Head of caudate nucleus (tissue), 42 donors: ENCODE measurements at places on chromosomes 2 and 18.

GRCh38 chr2:98445177-98445682 lies 572 bp downstream of the INPP4A start:
- peak; percentile 42 for DNase-seq

DNA sequence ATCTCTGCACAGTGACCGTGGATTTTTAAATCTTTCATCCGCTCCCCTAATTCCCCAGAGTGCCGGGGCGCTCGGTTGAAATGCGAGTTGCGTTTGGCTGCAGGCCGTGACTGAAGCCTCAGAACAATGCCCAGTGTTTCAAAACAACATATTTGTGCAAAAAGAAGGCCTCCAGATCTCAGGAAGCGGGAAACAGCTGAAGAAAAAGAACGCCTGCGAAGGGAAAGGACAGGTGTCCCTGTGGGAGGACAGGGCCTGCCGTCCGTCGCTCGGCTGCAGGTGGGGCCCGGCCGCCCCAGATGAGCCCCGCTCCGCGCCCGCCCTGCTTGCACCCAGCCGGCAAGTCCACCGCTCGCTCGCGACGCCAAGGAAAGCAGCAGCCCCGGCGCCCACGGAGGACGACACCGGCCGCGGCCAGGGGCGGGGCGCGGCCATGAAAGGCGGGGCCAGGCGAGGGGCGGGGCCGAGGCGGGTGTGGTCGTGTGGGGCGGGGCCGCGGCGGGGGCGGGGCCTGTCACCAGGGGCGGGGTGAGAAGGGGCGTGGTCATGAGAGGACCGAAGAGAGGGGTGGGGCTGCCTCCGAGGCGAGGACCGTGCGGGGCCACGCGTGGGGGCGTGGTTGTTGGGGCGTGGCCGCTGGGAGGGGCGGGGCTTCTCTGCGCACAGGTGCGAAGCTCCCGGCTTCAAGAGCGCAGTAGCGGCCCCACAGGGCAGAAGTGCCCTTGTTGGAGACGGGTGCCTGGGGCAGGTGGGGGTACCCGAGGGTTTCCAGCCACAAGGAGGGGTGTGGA lies 17.6 kb upstream of the BOK start:
- peak; percentile 58 for DNase-seq

DNA sequence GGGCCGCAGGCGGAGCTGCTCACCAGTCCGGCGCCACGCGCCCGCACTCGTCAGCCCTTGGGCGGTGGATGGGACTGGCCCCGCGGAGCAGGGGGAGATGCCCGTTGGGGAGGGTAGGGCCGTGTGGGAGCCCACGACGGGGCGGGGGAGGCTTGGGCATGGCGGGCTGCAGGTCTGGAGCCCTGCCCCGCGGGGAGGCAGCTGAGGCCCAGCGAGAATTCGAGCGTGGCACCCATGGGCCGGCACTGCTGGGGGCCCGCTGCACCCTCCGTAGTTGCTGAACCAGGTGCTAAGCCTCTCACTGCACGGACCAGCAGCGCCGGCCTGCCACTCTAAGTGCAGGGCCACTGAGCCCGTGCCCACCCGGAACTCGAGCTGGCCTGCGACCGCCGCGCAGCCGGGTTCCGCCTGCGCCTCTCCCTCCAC lies 182.4 kb upstream of the ERBB4 start:
- no peak for DNase-seq

DNA sequence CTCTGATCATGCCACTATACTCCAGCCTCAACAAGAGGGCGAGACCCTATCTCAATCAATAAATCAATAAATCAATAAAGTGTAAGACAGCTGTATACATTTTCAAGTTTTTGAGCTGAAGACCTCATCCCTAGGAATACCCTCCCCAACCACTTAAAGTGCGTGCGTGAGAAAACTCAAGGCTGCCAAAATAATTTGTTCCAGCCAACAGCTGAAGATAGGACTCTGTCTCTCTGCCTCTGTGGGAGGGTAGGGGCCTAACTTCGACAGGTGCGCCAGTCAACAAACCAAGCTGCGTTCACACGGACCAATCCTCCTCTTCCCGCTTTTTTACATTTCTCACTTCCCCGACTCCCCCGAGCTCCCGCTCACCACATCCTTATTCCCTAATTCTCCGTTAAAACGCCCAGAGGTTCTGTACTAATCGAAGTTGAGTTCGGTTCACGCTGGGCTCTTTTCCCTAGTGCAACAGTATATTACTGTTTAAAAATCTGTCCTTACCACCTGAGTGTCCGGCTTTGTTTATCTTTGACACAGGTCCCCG lies 618 bp downstream of the POLR2D start:
- DNase-seq, result no peak

DNA sequence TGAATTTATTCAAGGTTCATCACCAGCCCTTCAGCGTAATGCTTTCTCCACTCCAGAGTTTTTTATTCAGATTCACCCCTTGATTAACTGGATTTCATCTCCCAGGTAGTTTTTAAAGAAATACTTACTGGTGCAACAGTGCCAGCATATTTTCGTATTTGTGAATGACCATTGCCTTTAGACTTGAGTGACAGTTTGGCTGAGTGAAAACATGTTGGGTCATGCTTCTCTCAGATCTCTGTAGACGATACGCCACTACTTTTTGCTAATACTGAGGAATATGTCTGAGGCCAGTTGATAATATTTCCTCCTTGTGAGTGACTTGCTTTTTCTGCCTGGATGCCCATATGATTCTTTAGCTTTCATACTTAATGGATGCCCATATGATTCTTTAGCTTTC lies 51.5 kb downstream of the CYP26B1 start:
- DNase-seq, result no peak

DNA sequence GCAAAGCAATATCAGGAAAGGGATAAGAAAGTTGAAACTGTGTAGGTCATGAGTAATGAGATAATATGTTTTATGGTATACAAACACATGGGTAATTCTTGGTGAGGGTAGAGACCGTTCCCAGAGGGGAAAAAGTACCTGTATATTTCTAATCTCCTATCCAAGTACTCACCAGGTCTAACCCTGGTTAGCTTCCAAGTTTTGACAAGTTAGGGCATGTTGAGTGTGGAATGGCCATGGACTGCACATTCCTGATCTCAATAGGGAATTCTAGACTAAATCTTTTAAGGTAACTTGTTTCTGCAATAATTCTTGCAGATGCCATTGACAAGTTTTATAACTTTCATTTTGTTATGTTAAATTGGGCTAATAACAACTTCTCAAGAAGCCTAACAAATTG lies 216.6 kb downstream of the SPAG16 start:
- no peak for DNase-seq

- no peak for DNase-seq
Measured at GRCh38 chr2:62149708-62150107, 46.2 kb upstream of the B3GNT2 start.

- peak; percentile 85 for DNase-seq
Measured at GRCh38 chr2:216690853-216691741, 4.3 kb downstream of the IGFBP5 start.

GRCh38 chr18:31943878-31944816 lies 1.2 kb upstream of the TRAPPC8 start:
- DNase-seq, result no peak

DNA sequence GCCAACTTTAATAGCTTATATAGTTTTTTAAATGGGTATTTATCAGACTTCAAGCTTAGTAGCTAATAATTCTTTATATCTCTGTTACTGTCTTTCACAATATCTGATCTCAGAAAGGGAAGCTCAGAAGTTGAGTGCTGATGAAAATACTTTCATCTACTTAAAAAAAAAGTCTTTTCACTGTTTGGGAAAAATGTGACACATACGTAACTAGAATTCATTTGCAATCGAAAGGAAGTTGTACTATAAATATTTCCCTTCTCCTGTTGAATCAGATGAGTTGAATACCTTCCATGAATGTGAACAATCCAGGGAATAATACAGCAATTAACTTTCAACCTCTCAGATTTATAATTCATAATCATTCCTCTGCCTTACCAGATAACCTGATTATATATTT lies 811 bp upstream of the SCG2 start:
- no peak for DNase-seq

DNA sequence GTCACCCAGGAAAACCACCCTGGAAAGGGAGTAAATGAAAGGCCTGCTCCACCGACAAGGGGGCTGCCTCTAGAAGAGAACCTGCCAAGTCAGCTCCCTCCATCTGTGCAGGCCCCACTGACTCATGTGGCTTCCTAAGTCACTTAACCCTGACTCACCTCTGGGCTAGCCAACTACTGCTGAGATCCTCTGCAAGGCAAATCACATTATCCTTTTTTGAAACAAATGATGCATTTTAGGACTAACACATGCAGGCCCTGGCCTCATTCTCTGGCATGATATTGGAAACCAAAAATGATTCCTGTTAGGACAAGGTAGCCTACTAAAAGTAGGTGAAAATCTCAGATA lies 474.6 kb downstream of the EPHA4 start:
- DNase-seq, result no peak

GRCh38 chr2:208945719-208946256 lies 478.1 kb upstream of the MAP2 start:
- DNase-seq, result no peak

GRCh38 chr2:188997263-188997662 lies 23.1 kb downstream of the COL3A1 start:
- no peak for DNase-seq

DNA sequence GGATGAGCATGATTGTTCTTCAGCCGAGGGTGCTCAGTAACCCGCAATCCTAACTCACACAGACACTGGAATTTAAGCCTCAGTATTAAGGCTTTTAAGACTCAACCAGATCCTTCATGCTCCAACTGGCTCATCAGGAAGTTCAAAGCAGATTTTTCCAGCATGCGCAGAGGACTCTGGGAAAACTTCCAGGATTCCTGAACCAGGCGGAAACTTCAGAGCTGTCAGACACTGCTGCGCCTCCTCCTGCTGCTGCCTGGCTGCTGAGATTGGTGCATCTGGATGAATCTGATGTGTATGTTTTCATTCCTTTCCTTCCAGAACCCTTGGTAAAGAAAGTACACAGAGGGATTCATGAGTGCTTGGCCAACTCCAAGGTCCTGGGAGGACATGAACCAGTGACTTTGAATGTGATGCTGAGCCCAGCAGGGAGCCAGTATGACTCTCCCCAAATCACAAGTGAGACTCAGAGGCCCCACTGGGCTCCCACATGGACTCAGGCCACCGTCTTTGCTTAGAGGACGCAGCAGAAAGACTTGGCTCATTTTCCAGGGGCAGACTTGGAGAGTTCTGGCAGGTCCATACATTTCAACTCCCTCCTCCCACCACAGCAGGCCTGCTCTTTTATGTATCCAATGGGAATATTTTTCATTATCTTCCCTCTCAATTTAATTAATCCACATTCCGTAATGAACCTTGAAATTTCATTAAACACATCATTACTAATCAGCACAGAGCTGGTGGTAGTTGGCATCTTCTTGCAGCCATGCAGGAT lies 143.5 kb upstream of the HDAC4 start:
- DNase-seq, result no peak
